ENCODE measurements at places on chromosomes 1 and 21.

GRCh38 chr21:31383770-31384169 is 39.7 kb upstream of the TIAM1 start:
- no peak for DNase-seq

DNA sequence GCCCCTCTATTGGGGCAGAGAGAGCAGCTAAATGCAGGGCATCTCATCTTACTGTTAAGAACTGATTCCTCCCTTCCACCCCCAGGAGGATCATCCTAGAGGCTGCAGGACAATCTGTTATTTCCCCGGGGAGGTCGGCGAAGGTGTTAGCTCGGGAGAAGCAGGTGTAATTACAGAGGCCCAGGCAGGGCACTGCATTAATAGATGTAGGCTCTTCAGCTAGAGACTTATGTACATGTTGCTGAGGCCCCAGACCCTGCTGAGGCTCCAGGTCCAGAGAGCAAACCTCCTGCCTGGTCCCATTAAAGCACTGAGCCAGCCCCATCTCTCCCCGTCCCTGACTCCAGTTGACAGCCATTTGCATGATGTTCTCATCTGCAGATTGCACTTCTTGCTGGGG is 320.3 kb upstream of the VAMP3 start:
- no peak for DNase-seq

GRCh38 chr1:210373878-210374599 is 45.3 kb downstream of the HHAT start:
- peak; percentile 41 for DNase-seq

GRCh38 chr1:205585835-205586785 is 45.7 kb downstream of the ELK4 start:
- DNase-seq: no peak

DNA sequence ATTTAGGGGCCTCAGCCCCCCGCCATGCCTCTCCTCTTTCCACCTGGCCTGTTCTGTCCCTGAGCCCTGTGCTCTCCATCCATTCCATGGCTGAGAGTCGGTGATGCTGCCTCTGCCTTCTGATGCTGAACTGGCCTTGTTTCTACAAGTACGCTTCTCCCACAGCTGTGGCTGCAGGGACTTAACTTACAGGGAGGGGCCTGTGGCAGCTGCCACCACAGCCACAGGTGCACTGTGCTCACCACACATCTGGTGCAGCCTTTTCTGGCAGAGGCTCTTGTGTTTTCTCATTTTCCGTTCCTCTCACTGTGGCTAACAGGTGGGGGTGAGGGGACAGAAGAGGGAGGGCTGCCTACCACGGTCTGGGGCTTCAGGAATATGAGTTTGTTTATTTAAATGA is 4.2 kb downstream of the FMO1 start:
- no peak for DNase-seq

DNA sequence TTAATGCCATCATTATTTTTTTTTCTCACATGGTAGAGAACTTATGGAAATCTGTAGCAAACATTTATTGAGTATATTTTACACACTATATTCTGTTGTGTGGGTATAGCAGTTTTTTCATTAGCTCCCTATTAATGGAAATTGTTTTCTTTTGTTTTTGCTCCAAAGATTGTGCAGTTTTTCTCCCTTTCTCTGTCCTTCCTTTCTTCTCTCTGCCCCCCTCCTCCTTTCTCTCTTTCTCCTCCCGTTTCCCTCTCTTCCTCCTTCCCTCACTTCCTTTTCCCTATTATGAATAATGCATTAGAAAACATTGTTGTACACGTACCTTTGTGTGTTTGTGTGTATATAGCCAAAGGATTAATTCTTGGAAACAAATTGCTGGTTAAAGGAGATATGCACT is 20.6 kb downstream of the CDC73 start:
- no peak for DNase-seq

DNA sequence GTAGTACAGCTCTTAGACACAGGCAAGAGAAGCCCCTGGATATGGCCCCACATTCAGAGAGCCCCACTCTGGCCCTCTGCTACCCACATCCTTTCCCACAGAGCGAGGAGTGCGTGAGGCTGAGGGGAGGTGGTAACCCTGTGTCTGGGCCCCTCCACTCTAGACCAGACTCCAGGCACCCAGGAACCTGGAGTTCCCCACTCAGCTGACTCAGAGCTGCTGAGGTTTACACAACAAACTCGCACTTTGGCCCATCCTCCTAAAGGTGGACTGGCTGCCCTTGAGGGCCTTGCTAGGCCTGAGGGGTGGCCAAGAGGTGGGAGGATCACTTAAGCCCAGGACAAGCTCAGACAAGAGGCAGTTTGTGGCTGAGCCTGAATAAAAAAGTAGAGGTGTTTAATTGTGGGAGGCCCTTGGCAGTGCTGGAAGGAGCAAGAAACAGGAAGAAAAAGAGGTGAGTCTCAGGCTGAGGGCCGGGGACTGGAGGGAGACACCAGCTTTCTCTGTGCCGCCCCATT is 10.7 kb downstream of the MR1 start:
- no peak for DNase-seq

GRCh38 chr1:248834343-248834940 is 3.6 kb upstream of the ZNF672 start:
- no peak for DNase-seq

GRCh38 chr1:44609412-44609767 is 64.9 kb downstream of the TMEM53 start:
- DNase-seq: peak; percentile 9

DNA sequence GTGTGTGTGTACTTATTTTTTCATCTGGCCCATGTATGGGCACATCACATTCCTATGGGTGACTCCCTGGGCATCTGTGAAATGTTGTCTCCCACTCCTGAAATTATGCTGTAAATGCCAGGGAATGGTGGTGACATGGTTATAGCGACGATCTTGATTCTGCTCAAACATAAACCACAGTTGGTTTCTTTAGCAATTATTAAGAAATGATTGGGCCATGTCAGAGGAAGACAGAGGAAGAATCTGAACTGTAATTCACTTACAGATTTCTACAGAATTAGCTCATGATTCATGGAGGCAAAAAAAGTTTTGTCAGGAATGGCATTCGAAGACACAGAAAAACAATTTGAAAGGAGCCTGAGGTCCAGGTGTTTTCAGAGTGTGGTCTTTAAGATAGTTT is 25.8 kb upstream of the KCNE1 start:
- DNase-seq: no peak

- no peak for DNase-seq
Measured at GRCh38 chr21:41210426-41211059, 42.6 kb downstream of the BACE2 start.

- no peak for DNase-seq
Measured at GRCh38 chr21:15077529-15078145, 12.8 kb upstream of the NRIP1 start.

DNA sequence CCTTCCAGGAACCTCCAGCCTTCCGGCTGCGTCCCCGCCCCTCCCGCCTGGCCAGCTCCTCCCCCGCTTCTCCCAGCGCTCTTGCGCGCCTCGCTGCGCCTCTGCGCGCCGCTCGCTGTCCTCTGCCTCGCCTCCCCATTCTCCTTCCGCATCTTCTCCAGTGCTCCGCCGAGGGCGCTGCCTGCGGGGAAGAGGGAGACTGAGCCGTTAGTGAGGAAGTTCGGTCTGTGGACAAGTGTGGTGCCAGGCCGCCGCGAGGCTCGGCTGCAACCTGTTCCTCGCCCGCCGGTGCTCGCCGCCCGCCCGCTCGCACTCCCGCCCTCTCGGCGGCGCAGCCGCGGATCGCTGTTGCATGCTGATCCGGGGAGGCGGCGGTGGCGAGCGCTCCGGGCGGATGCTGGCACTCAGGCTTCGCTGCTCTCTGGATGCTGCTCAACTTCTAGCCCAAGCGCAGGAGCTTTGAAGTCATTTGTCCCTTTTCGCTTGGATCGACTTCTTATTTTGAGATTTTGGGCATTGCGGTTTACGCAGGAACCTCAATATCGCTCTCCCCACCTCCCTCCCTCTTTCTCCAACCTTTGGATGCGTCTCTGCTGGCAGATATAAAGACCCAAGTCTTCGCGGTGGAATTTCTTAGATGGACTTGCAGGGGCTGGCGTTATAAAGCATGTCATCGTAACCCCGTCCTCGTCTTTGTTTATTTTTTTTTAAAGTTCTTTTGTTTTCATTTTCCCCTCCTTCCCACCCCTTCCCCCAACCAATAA is 614 bp upstream of the CACNA1E start:
- DNase-seq: peak; percentile 13

DNA sequence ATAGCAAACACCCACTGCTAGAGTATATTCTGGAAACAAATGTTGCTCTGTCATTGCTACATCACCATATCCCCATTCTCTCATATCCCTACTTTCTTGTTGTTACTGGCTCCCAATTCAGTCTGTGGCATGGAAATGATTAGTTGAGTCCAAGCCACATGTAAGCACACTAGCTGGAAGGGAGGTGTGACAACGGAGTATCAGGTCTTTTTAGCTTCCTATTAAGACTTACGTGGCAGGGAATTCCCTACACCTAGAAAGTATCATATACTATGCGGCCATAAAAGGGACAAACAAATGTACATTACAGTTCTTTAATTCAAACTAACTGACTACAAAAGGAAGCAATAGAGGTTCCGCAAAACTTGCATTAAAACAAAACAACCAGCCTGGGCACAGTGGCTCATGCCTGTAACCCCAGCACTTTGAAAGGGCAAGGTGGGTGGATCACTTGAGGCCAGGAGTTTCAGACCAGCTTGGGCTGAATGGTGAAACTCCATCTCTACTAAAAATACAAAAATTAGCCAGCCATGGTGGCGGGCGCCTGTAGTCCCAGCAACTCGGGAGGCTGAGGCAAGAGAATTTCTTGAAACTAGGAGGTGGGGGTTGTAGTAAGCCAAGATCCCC is 48.6 kb downstream of the INTS7 start:
- no peak for DNase-seq

DNA sequence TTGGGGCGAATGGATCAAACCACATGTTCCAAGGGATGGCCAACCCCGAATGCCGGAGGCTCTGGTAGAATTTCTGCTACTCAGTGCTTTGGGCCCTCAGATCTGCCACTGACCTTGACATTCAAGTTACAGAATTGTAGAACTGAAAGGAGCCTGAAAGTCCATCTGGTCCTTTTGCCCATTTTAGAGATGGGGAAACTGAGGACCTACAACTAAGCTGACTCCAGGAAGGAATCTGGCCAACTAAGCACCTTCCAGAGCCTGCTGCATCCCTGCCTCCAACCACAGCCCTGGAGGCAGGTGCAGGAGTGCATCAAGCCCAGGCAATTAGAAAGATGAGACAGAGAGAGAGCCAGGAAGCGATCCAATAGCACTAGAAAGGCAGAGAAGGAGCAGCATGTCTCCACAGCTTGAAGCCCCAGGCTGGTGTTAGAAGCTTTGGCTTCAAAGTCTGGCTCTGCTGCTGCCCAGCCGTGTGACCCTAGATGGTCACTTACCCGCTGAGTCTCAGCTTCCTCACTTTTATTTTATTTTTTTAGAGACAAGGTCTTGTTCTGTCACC is 1.3 kb upstream of the CTRC start:
- no peak for DNase-seq

GRCh38 chr1:198364471-198364870 is 176.0 kb downstream of the ATP6V1G3 start:
- no peak for DNase-seq

- no peak for DNase-seq
Measured at GRCh38 chr21:16071092-16071491, 341.3 kb downstream of the USP25 start.

DNA sequence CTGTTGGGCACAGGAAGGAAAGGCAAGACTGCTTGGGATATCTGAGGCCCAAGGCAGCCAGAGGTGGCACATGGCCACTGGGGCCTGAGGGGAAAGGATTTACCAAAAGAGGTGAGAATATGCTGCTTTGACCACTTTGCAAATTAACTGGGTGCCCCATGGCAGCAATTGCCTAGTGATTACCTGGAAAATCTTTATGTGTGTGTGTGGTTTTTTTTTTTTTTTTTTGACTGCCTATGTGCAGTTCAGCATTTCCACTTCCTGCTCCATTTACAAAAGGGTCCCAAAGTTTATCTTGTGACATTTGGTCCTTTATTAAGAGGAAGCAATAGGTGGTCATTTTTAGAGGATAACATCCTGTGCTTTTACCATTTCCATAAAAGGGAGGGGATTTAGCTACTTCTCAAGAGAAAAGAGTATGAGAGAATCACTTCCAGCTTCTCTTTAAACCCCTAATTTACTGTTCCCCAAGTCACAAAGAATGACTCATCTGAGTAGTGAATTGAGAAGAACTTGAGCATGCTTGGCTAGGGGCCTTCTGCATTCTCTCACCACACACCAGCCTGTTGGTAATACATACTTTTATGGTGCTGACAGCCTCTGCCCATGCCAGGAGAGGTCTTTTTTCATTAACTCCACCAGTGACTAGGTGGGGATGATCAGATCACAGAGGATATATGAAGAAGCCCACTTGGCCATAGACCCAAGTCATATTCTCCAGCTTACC is 52.1 kb downstream of the SYDE2 start:
- DNase-seq: no peak

GRCh38 chr1:163824490-163824889 is 502.7 kb downstream of the NUF2 start:
- DNase-seq: no peak

- no peak for DNase-seq
Measured at GRCh38 chr1:56448529-56449300, 130.6 kb downstream of the PLPP3 start.

DNA sequence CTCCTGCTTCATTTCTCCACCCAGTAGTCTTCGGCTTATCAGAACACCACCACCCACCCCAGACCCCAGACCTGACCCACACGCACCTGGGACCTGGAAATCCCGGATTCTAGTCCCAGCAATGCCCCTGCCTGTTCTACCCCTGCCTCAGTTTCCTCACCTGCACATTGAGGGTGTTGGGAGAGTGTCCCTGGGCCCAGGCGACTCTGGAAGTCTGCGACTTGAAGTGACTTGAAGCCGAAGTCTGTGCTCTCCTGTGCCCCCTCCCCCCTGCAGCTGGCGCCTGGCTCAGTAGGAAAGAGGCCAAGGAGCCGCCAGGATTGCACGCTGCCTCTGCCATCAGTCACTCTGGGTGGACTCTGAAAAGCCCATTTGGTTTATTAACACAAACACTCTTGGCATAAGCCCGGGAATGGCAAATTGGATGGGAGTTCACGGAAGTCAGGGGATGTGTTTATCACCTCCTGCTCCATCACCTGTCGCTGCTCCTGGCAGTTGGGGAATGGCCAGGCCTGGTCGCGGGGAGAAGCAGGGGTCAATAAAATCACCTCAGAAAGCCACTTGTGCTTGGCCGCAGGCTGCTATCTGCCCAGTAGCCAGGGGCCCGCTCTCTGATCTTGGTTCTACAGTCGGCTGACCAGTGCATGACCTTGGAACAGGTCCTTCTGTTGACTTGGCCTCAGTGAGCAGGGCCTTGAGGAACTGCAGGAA is 132.7 kb downstream of the ACTL8 start:
- DNase-seq: no peak

- DNase-seq: no peak
Measured at GRCh38 chr21:16569679-16570078, 839.9 kb downstream of the USP25 start.

Data from CD4-positive, alpha-beta T cell (primary cell).